ENCODE measurements at places on chromosomes 4 and X.
A peak's percentile ranks its signal among the peaks of the same experiment; 100 is the strongest.

- no peak for DNase-seq
These were observed 20.9 kb upstream of the DUSP9 start for GRCh38 chrX:153626025-153626633.

GRCh38 chrX:136447308-136447707 is 40.4 kb upstream of the BRS3 start:
- DNase-seq: no peak

DNA sequence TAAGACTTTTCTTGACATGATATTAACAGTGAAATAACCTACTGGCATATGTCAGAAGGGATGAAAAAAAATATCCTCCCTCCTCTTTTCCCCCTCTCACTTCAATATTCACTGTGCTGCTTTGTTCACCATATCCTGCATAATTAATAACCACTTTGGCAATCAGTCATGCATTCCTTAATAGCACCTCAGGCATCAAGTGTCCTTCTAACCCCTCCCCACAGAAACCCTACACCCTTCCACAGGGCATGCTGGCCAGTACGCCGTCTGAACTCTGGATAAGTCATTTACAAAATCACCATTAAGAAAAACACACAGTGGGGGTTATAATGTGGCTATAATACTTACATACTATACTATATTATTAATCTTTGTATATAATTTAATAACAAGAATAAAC is 165.9 kb downstream of the PDGFC start:
- DNase-seq: peak; percentile 90

GRCh38 chr4:7531640-7531994 is 96.9 kb upstream of the PSAPL1 start:
- no peak for DNase-seq

DNA sequence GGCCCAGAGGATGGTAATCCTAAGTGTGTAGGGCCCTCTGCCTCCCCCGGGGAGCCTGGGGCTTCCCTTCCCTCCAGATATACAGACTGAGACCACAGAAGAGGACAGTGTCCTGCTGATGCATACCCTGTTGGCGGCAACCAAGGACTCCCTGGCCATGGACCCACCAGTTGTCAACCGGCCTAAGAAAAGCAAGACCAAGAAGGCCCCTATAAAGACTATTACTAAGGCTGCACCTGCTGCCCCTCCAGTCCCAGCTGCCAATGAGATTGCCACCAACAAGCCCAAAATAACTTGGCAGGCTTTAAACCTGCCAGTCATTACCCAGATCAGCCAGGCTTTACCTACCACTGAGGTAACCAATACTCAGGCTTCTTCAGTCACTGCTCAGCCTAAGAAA is 1.9 kb downstream of the TRO start:
- no peak for DNase-seq

- no peak for DNase-seq
These were observed 90.8 kb downstream of the COL25A1 start for GRCh38 chr4:109211671-109212070.

DNA sequence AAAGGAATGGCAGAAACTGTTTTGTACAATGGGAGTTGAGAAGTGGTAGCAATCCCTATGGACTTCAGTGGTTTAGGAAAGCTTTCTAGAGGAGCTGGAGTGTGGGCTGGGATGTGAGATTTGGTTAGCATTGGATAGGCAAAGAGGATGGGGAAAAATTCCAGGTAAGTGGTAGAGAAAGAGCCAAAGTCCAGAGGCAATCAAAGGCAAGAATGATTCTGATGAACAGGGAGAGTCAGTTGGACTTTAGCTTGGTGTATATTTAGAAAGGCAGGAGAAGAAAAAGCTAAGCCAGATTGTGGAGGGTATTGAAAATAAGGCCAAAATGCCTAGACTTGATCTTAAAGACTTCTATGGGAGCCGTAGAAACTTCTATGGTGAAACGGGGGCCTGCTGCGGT is 3.7 kb upstream of the VSIG4 start:
- no peak for DNase-seq

- DNase-seq: no peak
These were observed 22.2 kb downstream of the TRMT2B start for GRCh38 chrX:101029665-101030064.

GRCh38 chr4:23782778-23783437 is 106.9 kb downstream of the PPARGC1A start:
- DNase-seq: no peak

DNA sequence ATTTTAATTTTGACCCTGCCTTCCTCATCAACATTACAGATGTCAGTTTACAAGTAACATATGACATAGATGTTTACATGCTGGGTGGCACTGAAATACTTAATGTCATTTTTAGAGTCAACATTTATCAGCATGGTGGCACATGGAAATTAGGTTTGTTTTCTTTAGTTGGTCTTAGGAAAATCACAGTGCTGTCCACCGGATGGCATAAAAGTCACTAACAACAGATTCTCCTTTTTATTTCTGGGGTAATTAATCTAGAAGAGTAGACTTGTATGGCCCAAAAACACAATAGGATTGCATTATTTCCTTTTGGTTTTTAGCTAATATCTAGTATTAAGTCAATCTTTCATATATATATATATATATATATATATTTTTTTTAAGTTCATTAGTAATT is 88.6 kb upstream of the HHIP start:
- no peak for DNase-seq

DNA sequence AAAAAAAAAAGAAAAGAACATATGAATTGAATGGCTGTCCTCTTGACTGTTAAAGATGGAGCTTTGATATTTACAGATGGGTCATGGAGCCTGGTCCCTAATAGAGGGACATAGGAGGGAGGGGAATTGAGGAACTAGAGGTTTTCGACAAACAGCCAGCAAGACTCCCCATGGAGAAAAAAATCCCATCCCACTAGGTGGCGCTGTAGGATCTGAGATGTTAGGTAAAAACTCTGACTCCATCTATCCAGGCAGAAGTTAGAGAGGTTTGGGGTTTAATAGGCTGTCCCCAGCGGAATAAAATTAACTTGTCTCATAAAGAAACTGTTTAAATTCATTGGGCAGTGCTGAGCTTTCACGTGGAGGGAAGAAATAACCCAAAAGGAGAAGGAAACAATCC is 45.9 kb downstream of the HMGB2 start:
- no peak for DNase-seq

DNA sequence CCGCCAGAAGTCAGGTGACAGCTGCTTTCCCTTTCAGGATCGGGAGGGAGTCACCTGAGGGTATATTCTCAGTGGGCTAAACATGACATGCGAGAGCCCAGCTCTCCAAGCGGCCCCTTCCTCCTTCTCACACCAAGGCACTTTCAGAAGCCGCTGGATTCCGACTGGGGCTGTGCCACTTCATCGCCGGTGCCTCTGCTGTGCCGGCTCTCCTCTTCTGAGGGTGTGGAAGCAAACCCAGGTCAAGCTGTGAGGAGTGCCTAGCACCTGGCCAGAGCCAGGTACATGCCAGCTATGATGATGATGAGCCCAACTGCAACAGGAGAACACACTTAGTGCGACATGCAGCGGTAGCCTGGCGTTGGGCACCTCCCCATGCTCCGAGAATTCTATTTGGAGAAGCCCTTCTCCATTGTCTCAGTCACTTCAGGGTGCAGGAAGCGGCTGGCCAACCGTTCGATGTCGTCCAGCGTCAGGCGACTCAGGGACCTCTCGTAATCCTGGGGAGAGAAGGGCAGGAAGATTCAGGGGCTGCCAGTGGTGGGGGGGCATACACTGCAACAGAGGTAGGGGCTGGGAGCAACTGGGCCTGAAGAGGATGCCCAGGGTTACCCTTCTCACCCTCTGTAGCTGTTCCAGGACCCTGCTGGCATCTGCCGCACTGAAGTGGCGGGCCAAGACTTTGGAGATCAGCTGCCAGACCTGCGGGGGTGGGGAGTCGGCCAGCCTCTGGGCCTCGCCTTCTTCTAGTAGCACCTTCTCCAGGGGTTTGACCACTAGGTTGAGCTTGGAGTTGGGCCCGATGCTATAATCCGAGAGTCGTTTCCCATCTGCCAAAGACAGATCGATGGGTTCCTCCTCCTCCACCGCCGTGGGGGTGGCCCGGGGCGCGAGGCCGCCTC is 1.0 kb downstream of the UBL4A start:
- no peak for DNase-seq

- DNase-seq: no peak
These were observed 22.2 kb downstream of the TMEM184C start for GRCh38 chr4:147639388-147639787.

- DNase-seq: no peak
These were observed 28.9 kb downstream of the ZNF827 start for GRCh38 chr4:145909773-145910172.

- DNase-seq: no peak
These were observed 361.1 kb upstream of the BOD1L1 start for GRCh38 chr4:13988353-13989305.

DNA sequence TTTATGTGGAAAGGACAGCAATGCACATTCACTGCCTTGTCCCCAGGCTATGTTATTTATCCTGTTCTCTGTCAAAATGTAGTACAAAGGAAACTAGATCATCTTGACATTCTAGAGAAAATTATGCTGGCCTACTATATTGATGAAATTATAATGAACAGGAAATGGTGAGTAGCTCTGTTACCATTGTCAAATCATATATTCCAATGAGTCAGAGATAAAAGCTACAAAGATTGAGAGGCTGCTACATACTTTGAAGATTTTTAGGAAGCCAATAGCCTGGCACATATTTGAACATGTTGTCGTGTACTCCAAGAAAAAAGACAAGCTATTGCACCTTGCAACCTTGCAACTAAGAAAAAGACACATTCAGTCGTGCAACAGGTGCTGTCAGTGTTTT is 52.7 kb upstream of the TET2 start:
- no peak for DNase-seq

DNA sequence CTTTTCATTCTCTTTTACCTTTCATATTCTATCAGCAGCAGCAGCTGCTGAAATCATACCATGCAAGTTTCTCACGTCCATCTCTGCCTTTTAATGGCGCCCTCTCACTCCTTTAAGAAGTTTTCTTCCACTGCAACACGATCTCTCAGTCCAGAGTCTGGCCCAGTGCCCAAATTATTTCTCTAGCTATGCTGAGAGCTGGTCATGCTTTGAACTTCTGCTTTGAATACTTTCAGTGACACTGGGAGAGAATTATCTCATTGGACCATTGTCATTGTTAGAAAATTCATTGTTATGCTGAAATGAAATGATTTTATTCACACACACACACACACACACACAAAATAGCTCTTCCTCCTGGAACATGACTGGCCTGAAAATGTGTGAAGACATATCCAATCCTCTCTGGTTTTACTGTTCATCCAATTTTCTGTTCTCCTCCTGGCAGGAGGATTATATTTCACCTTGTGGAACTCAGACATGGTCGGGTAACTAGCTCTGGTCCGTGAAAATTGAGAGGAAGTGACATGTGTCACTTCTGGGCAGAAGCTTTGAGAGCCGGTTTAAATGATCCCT is 1.3 kb upstream of the PDHA1 start:
- DNase-seq: no peak

DNA sequence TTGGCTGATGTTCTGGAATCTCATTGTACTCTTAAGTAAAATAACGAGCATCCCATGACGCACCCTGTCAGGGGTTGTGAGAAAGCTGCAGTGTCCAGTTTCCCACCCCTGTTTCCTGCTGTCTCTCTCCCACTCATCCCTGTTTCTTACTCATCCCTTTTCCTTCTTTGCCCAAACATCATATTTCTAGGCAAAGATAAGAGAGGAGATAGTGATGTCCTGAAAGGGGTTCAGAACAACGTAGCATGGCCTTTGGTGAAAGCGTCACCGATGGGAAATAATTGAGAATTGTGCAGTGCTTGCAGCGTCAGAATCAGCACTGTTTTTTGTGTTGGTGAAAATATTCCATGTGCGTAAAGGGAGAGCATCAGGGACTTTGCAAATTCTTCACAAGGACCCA is 23.5 kb upstream of the TMEM165 start:
- DNase-seq: no peak

- no peak for DNase-seq
These were observed 522.5 kb downstream of the SMARCA1 start for GRCh38 chrX:129000797-129001196.

- peak; percentile 71 for DNase-seq
These were observed 92.6 kb downstream of the FRYL start for GRCh38 chr4:48687313-48688051.

GRCh38 chr4:65383589-65384305 is 286.5 kb downstream of the EPHA5 start:
- DNase-seq: no peak

- no peak for DNase-seq
These were observed 143.6 kb downstream of the SLIT2 start for GRCh38 chr4:20395160-20395773.

DNA sequence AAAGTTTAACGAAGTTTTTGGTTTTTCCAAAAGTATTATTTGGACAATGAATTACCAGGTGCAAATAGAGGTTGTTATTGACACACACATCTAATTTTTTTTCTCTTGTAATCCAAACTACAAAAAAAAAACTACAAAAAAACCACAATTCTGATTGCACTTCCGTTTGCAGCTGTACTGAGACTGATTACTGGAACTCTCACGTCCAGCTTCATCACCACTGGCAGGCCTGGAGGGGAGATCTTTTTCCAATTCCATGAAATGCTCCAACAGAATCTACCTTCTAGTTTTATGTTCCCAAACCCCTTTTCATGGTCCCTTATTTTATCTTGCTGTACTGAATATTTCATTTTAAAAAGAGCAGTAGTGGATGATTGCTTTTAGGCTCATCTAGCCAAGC is 1118.3 kb downstream of the C4orf33 start:
- no peak for DNase-seq

- DNase-seq: no peak
These were observed 621.7 kb upstream of the HS3ST1 start for GRCh38 chr4:12050357-12050756.

DNA sequence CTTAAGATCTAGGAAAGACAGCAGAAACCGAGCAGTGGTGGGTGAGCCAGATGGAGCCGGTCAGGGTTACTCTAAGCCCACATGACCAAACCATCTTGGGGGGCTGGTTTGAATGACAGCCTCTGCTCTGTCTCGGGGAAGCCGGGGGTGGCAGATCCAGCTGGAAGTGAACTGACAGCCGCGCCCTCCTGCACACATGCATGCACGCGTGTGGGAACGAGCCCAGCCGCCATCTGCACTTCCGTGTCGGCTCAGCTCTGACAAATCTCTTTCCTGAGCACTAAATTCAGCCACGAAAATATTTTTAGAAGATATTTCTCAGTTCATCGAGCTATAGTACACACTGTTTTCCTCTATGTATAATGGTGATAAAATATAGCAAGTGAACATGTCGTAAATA is 115.5 kb downstream of the DCTD start:
- no peak for DNase-seq

DNA sequence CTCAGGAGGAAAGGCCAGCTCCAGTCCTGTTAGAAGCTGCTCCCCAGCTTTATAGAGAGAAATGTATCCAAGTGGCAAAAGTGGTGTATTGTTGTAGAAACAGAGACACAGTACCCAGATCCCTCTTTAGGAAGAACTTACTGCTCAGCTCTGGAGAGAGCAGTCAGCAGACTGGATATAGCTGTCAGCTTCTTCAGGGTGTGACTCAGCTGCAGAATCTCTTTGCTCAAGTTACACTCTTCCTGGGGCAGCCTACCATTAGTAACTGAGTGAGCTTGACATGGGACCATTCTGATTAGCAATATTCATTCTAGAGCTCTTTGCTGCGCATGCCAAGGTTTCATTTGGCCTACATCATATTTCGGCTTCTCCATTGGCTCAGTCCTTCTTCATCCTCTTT is 40.5 kb downstream of the ATP1B4 start:
- DNase-seq: no peak

All from NCI-H524 treated with DMSO at 0.1 percent for 48 hours (cell line).